ENCODE measurements at places on chromosomes 2 and 18.

DNA sequence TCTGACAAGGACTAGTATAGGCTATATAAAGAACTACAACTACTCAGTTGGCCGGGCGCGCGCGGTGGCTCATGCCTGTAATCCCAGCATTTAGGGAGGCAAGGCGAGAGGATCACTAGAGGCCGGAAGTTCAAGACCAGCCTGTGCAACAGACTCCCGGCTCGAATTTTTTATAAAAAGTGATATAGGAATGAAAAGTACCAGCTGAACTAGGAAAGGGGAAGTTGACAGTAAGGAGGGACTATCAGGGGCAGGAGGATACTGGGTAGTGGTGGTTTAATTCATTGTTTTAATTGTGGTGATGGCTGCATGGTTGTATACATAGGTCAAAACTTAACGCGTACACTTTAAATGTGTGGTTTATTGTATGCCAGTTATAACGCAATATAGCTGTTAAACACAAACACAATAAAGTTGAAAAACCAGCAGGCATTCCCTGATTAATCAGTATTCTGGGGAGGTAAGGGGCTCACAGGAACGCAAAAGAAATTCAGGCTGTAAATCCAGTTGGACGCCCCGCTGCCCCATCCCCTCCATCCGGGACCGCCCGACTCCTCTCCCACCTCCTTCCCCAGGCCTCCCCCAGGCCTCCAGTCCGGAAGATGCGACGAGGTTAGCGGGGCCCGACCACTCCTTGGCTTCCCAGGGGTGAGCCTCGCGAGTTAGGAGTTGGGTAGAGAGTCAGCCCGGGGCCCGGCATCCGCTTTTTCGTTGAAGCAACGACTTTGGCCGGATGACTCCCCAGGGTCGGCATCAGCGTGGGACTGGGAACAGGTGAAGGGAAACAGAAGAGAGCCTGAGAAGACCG is 746 bp upstream of the POLR1B start:
- peak; percentile 74 for DNase-seq

DNA sequence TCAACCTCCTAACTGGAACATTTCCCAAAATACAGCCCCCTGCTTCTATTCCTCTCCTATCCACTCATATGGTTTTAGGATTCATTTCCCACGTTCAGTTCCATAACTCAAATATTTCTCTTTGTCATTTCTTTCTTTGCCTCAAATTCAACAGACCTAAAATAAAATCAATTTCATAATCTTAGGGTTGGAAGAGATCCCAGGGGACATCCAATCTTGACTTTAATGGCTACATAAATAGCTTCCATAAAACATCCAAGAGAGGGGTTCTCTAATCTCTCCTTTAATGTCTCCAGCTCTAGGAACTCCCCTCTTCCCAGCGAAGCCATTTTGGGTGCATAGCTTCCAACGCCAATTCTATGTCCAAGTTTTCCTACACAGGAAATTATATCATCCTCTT is 33.8 kb downstream of the RBKS start:
- no peak for DNase-seq

DNA sequence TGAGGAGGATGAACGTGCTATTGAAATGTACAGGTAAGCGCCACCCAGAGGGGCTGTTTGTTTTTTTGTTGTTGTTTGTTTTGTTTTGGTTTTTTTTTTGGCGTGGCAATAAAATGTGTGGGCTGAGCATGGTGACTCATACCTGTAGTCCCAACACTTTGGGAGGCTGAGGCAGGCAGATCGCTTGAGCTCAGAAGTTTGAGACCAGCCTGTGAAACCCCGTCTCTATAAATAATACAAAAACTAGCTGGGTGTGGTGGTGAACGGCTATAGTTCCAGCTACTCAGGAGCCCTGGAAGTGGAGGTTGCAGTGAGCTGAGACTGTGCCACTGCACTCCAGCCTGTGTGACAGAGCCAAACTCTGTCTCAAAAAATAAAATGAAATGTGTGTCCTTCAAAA is 6.2 kb downstream of the PDCL3 start:
- no peak for DNase-seq

- no peak for DNase-seq
These were observed 28.6 kb upstream of the NEMP2 start for GRCh38 chr2:190563109-190563508.

DNA sequence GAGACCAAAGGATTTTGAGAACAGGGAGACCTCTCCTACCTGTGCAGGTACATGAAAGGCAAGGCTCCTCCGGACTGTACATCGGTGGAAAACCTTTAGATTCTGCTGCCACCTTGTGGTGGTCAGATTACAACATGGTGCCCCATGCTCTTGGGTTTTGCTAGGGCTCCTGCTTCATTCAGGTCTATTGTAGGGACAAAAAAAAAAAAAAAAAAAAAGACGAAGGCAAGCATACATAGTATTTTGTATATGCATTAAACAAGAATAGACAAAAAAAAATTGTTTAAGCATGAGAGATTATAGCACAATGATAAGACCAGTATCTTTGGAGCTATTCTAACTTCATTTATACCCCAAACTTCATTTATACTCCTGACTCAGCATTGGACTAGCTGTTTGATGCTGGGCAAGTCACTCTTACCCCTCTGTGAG is 27.4 kb upstream of the SPR start:
- peak; percentile 53 for DNase-seq

DNA sequence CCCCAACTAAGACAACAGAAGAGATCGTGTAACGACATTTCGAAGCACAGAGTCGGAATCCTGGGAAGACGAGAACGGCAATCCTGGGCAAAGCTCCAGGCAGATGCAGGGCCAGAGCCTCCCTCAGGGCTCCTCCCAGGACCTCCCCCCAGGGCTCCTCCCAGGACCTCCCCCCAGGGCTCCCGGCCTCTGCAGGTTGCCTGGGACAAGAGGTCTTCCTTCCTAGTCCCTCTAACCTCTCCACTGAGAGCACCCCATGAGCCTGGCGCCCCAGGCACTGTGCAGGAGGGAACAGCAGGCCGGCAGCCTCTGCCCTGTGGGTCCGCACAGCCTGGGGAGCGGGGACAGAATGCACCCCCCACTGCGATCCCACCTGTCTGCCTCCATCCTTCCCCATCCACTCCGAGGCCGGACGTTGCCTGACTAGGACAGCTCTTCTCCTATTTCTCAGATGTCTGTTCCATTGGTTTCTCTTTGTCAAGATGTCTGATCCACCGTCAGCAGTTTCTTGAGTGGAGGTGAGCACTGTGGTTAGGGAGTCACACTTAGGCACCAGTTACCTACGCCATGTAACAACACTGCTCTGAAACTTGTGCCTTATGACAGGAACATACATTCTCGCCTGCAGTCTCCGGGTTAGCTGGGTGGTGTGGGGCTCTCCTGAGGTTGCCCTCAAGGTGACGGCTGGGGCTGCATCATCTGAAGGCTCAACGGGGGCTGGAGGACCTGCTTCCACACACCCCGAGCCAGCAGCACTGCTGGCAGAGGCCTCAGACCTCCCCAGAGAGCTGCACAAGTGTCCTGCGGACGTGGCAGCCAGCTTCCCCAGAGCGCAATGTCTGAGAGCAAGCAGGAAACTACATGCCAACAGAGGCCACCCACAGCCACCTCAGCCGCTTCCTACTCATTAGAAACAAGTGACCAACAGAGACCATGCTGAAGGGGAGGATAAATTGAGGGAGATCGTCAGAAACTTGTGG is 28.9 kb downstream of the ADI1 start:
- no peak for DNase-seq

DNA sequence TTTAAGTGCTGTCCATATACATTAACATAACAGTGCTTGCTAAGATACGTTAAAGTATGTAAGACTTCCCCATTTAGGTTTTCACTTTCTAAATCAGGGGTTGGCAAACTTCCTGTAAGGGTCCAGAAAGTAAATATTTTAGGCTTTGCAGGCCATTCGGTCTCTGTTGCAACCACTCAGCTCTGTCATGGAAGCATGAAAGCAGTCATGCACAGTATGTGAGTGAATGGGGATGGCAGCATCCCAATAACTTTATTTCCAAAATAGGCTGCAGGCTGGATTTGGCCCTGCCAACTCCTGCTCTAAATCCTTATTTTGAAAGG is 128.7 kb downstream of the PLA2R1 start:
- no peak for DNase-seq

DNA sequence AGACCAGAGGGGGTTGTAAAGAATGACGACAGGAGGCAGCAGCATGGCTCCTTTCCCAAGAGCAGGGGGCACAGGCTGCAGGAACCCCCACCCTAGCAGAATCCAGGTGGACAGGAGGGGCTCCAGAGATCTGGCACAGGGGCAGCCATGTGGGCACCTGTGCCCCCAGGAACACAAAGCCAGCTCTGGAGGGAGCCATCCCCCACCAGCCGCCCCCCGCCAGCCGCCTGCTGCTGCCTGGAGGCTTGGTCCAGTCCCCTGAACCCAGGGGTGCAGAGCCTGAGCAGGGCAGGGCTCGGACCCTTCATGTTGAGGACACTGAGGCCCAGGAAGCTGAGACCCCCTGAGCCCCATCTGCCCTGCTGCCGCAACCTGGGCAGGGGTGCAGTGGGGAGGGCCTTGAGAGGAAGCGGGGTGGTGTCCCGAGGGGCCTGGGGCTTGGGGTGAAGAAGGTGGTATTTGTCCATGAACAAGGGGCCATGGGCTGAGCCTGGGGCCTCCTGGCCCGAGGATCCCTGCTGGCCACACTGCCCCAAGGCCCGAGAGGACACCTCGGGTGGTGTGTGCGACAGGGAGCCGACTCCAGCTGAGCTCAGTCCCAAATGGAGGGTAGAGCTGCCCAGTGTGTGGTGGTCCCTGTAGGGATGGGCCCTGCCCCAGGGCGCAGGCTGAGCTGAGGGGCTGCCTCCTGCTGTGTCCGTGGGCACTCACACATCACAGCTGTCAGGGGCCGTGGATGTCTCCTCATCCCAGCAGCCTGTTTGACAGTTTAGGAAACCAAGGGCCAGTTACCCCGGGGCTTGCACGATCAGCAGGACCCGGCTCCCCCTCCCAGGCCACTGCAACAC is 39.8 kb upstream of the SNED1 start:
- DNase-seq: no peak

- no peak for DNase-seq
These were observed 50.4 kb downstream of the CTAGE1 start for GRCh38 chr18:22367303-22367702.
